ENCODE measurements at places on chromosomes 5 and 9.

DNA sequence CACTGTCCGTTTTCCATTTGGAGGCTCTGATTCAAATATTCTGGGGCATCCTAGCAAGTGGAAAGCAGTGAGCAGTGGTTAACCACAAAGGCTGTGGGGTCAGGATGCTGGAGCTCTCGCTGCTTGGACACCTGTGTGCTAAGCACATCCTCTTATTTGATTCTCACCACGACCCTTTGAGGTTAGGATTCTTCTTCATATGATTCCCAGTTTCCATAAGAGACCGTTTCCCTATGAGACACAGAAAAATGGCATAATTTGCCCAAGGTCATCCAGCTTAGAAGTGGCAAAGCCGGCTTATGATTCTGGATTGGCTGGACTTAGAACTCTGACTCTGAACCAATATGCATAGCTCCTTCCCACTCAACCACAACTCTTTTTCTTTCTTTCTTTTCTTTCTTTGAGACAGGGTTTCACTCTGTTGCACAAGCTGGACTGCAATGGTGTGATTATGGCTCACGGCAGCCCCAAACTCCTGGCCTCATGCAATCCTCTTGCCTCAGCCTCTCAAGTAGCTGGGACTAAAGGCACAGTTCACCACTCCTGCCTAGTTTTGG is 207.7 kb downstream of the TTLL11 start:
- no peak for DNase-seq

- DNase-seq, result no peak
Observed at GRCh38 chr9:75358846-75359245, 270.5 kb downstream of the OSTF1 start.

DNA sequence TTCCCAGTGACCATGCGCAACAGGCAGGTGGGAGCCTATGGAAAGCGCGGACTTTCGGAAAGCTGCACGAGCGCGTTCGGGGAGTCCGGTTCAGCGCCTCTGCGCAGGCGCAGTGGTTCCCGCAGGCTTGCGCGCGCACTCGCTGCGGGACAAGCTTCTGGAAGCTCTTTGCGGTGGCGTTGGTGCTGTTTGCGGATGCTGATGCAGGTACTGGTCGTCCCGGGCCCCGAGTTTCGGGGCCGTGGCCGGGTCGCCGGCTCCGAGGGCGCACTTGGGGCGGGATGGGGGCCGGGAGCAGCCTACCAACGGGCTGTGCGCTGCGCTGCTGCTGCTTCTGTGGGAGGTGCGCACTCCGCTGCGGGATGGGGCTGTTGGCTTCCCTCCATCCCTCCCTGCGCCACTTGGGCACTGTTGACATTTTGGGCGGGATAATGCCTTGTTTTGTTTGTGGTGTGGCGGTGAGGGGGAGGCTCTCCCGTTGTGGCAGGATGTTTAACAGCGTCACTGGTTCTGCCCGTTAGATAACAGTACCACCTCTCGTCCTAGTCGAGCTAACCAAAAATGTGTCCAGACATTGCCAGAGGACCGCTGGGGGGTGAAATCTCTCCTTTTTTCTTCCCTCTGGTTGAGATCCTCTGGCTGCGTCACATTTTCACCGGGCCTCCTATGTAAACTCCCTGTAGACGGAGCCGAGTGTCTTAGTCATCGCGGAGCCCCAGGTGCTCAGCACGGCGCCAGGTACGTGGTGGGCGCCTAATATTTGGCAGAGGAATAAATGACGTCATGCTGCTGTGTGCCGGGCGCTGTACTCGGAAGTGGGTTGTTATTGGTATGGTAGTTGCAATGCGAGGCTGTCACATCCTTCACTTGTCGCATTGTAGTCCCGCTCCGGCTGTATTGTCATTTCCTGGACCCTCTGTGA is at the start of gene ZNF483:
Gene ZNF483, plus strand, starts transcription at position 124 of the 922 bp plus-strand sequence. CDS start 2,217 bp downstream, outside the sequence.
- peak; percentile 92 for DNase-seq

DNA sequence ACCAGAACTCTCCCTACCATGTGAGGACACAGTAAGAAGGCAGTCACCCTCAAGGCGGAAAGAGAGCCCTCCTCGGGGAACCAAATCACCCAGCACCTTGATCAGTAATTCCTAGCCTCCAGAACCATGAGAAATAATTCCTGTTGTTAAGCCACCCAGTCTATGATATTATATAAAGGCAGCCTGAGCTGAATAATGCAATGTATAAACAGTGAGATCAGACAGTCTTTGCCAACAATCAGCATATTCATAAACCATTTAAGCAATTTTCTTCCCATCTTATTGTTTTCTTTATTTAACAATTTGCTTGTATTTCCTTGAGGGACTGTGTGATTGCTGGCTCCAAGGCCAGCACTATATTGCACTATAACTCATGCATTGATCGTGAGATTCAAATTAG is 144.4 kb upstream of the DAPK1 start:
- DNase-seq, result no peak

- DNase-seq, result no peak
Observed at GRCh38 chr9:37623267-37623666, 27.5 kb upstream of the FRMPD1 start.

- DNase-seq, result no peak
Observed at GRCh38 chr5:173454736-173455598, 126.8 kb upstream of the STC2 start.

DNA sequence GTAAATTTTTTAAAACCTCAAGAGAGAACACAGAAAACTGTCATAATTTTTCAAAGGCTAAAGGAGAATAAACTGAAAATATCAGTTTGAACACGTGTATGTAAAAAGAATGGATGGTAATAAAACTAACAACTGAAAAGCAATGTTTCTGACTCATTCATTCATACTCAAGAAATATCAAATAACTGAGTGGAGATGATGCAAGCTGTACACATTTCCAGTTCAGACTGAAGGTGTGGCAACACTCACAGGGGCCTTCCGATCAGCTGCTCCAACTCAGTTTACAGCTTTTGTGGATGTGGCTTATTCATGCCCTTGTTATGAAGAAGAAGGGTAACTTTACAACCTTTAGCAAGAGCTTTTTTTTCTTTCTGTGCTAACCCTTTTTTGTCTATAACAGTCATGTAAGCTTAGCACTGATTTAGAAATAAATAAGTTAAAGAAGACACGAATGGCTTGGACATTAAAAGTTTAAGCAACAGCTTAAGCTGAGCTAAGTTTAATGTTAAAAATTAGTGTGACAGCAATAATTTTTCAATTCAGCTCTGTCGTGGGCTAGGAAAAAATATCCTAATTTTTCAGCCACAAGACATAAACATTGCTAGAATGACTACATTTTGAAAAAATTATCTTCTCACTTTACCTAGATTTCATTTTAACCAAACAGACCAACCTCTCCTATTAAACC is 453.5 kb downstream of the RAB3C start:
- DNase-seq, result no peak

DNA sequence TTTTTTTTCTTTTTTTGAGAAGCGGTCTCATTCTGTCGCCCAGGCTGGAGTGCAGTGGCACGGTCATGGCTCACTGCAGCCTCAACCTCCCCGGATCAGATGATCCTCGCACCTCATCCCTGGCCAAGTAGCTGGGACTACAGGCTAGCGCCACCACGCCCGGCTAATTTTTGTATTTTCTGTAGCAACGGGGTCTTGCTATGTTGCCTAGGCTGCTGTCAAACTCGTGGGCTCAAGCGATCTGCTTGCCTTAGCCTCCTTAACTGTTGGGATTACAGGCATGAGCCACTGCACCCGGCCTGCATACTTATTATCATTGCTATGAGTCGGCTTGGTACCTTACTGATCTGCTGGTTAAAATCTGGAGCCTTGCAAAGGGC is 790 bp upstream of the IARS1 start:
- peak; percentile 39 for DNase-seq

Measured in cerebellar cortex (tissue), 1 donor.